ENCODE measurements at places on chromosomes 1 and 21.
A peak's percentile ranks its signal among the peaks of the same experiment; 100 is the strongest.

DNA sequence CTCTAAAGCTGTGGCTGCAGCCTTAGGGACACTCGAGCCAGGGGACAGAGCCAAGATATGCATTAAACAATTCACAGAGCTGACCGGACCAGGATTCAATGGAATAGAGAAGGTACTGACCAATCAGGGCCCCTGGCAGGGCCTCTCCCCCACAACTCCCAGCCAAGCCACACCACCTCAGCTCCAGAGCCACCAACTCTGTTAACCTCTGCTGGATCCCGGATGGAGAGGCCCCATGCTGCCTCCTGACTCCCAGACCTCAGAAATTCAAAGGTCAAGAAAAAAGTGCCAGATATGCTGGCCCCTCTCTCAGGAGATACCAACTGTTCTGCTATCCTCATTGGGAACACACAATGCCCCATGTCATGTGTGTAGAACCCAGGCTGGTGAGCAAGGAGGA is 62.1 kb downstream of the CD46 start:
- no peak for DNase-seq

GRCh38 chr1:201681375-201681774 is 142.4 kb downstream of the NAV1 start:
- no peak for DNase-seq

- DNase-seq, result no peak
Measured at GRCh38 chr1:58754683-58755467, 29.0 kb downstream of the JUN start.

- DNase-seq, result no peak
Measured at GRCh38 chr1:203559523-203559922, 65.6 kb downstream of the OPTC start.

- DNase-seq, result no peak
Measured at GRCh38 chr1:45093334-45093733, 81.3 kb downstream of the UROD start.

- DNase-seq, result no peak
Measured at GRCh38 chr1:221087919-221088318, 208.7 kb downstream of the HLX start.

DNA sequence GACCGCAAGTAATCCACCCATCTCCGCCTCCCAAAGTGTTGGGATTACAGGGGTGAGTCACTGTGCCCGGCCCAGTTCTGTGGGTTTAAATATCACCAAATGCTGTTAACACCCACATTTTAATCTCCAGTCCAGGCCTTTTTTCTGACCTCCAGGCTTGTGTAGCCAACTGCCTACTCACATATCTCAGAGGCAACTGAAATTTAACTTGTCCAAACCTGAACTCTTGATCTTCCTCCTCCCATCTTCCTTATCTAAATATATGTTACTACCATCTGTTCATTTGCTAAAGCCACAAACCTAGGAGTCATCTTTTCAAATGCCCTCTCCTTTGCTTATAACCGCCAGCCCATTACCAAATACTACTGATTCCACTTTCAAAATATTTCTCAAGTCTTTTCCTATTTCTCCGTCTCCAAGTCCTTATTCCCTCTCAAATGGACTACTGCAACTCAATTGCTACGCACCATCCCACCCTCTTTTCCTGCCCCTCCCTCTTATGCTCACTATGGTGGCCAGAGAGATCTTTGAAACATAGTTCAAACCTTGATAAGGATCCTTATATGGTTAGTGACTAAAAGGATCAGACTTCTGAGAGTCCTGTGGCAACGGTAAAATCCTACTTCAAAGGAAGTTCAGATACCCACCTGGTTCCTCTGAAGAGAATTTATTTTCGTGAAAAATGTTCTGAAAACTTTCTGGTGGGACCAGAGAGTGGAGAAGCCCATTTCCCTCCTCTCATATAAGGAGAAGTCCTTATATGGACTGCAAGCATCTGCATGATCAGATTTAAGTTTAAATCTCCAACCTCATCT is 78.5 kb upstream of the CDC42BPA start:
- DNase-seq, result no peak

- no peak for DNase-seq
Measured at GRCh38 chr1:40140211-40140973, 20.8 kb upstream of the RLF start.

DNA sequence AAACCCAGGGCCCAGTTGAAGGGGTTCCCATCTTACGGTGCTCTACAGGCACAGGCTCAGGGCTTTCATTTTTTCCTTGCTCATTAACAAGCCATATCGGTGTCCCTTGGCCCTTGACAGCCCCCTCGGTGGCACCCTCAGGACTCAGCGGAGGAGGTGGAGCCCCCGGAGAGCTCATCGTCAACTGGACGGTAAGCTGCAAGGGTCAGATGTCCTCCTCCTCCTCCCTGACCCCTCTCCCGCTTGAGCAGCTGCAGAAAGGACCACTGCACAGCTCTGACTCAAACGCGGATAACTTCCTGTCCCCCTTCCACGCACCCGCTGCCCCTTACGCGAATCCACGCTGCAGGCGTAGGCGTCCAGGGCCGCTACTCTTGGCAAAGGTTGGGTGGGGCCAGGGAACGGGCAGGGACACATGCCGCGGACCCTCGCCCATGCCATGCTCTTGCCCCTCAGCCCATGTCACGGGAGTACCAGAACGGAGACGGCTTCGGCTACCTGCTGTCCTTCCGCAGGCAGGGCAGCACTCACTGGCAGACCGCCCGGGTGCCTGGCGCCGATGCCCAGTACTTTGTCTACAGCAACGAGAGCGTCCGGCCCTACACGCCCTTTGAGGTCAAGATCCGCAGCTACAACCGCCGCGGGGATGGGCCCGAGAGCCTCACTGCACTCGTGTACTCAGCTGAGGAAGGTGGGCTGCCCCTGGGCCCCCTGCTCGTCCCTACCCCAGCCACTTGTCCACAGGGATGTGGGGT is 14.7 kb downstream of the TMEM81 start:
- no peak for DNase-seq

DNA sequence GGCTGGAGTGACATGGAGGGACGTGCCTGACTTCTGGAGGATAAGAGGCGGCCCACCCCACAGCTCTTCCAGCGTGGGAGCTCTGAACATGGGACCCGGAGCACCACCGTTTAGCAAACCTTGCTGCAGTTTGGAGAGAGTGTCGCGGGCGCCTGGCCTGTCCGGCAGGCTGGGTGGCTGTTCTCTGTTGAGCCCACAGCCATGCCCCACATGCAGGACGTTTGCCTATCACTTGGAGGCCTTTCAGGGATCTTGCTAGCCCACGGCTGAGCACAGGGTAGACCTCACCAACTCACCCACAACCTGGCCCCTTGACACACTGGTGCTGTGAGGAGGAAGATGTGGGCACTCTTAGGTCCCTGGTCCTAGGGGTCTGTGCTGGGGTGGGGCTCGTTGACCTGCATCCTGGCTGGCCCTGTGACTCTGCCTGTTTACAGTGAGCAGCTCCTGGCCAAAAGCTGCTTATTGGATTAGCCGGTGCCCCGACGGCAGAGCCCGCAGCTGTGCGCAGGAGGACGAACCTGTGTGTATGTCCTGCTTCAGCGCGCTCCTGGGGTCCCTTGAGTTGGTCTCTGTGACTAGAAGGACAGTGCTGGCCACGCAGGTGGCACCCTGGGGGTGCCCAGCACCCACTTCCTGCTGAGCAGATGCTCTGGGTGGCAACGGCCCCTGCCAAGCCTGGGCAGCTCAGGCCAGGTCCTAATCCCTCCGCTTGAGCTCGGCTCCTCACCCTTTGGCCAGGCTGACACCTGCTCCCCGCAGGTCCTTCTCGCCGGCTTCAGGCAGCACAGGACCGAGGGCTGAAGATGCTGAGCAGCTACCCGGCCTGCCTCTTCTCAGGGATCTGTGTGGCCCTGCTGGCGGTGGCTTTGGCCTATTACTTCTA is 72.4 kb upstream of the TRAPPC10 start:
- DNase-seq, result no peak

DNA sequence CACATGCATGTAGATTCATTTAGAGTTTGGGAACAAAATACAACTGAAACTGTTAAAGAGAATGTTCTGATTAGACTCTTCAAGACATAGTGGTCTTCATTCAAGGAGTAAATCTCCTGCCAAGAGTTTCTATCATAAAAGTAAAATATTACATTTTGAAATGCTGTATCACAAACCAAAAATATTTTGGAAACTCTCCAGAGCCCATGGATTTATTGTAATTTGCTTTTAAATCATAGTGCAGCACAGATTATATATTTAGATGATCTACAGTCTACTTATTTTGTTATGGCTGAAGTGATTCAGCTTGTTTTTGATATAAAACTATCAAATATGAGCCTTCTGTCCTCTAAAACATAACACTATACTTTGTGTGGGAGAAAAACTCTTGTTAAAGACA is 105.3 kb downstream of the DISP1 start:
- no peak for DNase-seq

- peak; percentile 20 for DNase-seq
Measured at GRCh38 chr21:46004168-46004861, 22.7 kb downstream of the COL6A1 start.

GRCh38 chr1:228921481-228921880 is 186.2 kb downstream of the RHOU start:
- DNase-seq, result no peak

- no peak for DNase-seq
Measured at GRCh38 chr1:187928288-187928687, 1099.5 kb downstream of the PLA2G4A start.

DNA sequence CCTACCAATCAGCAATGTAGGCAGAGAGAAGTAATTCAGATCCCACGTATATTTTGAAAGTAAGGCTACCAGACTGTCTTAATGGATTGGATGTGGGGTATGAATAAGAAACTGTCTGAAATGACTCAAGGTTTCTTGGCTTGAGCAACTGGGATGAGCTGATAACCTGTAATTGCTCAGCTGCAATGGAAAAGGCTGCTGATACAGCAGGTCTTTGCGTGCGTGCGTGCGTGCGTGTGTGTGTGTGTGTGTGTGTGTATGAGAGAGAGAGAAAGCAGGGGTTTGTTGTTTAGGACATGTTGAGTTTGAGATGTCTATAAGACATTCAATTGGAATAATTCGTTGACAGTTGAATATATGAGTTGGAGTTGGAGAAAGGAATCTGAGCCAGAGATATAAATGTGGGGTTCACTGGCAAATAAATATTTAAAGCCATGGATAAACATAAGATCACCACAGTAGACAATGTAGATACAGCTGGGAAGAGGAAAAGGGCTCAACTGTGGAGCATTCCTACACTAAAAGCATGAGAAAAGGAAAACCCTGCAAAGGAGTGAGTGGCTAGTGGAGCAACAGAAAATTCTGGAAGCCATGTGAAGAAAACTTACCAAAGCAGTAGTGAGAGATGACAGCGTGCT is 72.9 kb downstream of the UCHL5 start:
- DNase-seq, result no peak

DNA sequence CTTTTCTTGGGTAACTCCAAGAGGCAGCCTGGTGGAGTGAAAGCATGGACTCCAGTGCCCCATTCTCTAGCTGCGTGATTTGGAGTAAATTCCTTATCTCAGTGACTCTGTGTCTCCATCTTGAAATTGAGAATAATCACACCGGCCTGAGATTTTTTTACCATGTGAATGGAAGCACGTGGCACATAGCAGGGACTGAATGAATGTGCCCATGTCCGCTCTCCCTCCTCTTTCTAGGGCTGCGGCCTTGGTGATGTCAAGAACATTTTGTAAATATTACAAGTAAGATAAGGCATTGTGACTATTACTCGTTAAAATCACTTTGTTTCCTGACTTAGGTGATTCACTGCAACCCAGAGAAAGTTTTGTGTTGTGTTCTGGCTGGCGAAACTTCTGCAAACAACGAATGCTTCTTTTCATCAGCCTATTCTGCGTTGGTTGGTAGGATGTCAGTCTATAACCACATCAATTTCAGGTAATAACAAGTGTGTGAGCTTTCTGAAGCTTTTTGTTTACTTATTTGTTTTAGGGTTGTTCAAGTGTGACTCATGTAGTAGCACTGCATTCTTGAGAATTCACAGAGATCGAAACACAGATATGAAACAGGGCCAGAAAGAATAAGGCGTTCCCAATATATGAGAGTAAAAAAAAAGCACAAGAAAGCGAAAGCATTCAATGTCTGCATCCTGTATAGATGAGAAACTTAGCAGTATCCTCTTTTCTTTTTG is 135.7 kb upstream of the SLC45A1 start:
- DNase-seq, result no peak

DNA sequence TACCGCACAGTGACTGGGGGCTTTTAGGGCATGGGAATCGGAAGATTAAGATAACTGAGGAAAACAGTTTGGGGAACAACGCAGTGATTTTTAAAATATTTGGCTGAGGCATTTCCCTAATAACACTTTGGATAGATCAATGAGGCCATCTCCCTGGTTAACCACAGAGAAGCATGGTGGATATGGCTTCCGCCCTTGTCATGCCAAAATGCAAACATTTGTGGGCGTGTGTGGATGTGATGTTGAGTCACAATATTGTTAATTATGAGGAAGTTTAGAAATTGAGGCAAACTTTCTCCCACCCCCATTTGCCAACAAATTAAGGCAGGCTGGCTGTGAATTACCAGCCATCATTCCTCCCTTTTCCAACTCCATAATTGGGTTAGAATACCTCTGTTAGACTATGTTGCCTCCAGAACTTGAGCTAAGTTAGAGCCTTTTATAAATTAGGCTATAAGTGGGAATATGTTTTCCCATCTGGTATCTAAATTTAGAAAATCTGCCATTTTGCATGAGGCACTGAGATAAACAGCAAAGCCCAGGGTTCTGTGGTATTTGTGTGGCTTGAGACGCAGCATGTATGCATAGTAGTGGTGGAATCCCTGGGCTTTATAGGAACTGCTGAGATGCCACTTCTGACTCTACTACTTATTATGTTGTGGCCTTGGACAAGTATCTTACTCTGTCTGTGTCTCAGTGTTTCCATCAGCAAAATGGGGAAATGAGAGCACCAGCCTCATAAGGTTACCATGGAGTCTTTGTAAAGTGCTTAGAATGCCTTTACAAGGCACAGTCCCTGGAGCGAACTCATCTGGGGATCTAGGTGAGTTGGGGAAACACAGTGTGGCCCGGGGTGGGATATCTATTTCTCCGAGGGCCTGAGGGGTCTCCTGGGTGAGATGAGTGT is 154.6 kb downstream of the C1orf94 start:
- no peak for DNase-seq

GRCh38 chr1:172699111-172699510 is 40.2 kb downstream of the FASLG start:
- no peak for DNase-seq

GRCh38 chr1:165369255-165369848 is 12.8 kb upstream of the LMX1A start:
- peak; percentile 65 for DNase-seq

GRCh38 chr1:4853904-4854303 is 199.5 kb downstream of the AJAP1 start:
- DNase-seq, result no peak

All from femur (tissue), 1 donor.